ENCODE measurements at places on chromosomes 4 and X.

DNA sequence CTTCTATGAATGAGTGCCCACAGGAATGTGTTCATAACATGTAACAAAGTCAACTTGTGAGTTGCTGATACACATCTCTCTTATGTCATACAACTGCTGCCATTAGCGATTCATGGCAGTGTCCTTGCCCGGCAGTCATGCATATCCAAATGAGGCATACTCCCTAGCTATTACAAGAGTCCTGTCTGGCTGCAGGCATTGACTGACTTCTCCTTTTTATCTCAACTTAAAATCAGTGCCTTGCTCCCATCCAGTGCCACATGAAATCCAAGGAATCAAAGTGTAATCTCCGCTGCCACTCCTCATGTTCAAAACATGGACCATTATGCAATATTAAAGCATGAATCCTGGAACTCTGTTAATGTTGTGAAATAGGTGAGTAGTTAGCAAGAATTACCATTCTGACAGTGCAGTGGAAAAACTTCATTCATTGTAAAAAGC is 348.9 kb upstream of the FTHL17 start:
- no peak for DNase-seq

GRCh38 chr4:1862961-1863296 is 7.0 kb upstream of the LETM1 start:
- no peak for DNase-seq

GRCh38 chr4:108210989-108211835 is 42.5 kb upstream of the LEF1 start:
- no peak for DNase-seq

- DNase-seq: no peak
These were observed 98.6 kb downstream of the FHDC1 start for GRCh38 chr4:153034681-153035080.

GRCh38 chr4:38837849-38838248 is 18.8 kb downstream of the TLR6 start:
- DNase-seq: peak; percentile 45

- DNase-seq: no peak
These were observed 6.9 kb upstream of the FGF16 start for GRCh38 chrX:77440330-77440729.

GRCh38 chrX:8034058-8034457 is 106.8 kb upstream of the PNPLA4 start:
- no peak for DNase-seq

DNA sequence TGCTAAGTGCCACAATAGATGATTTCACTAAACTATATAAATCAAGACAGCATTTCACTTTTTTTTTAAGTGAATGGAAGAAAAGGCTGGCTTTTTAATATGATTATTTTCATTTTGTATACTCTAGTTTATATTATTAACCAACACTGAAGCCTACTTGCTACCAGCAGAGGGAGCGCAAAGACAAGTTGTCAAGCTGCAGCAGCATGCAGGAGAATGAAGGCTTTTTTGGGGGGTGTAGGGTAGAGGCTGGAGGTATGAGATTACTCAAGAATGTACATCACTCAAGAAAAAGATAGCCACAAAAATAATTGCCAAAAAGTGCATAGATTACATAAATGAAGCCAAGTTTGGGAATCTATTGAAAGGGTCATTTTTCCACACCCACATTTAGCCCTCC is 519.5 kb downstream of the FGF13 start:
- DNase-seq: no peak

All from CD4-positive, alpha-beta T cell treated with Interleukin-15 for 4 hours (primary cell).